ENCODE measurements at places on chromosomes 12 and 14.

- DNase-seq = no peak
These were observed 29.4 kb downstream of the ABCC9 start for GRCh38 chr12:21911832-21912231.

DNA sequence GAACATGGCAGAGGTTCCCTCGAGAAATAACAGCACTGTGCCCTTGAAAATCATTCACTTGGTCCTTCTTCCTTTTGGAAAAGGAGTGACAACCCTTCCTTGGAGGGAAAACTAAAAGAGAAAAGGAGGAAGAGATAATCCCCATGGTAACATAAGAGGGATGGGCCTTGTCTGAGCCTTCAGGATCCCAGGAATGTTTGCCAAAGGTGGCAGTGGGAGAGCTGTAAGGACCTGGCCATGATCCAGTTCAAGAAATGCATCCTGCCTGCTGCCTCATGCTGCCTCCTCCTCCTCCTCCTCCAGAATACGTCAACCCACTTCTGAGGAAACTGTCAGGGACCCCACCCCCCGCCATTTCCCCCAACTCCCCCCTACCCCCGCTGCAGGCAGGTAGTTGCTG is 118.8 kb downstream of the KCNK10 start:
- no peak for DNase-seq

GRCh38 chr14:104224131-104224505 is 85.7 kb downstream of the KIF26A start:
- DNase-seq = no peak

GRCh38 chr12:89969093-89969492 is 260.5 kb upstream of the ATP2B1 start:
- DNase-seq = no peak

DNA sequence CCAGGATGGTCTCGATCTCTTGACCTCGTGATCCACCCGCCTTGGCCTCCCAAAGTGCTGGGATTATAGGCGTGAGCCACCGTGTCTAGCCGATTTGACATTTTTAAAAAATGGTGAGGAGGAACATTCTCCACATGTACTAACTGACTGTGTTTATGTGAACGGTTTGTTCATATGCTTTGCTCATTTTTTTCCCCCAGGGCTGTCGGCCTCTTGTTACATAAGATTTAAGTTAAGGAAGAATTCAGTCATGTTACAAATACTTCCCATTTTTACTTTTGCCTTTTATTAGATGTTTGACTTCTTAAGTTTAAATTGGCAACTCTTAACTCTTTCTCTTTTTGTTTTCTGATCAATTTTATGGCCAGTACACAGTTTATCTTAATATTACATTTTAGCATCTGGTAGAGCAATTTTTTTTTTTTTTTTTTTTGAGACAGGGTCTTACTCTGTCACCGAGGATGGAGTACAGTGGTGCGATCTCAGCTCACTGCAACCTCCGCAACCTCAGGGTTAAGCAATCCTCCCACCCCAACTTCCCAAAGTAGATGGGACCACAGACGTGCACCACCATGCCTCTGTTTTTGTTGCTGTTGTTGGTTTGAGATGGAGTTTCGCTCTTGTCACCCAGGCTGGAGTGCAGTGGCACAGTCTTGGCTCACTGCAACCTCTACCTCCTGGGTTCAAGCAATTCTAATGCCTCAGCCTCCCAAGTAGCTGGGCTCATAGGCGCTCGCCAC is 9.6 kb downstream of the GNS start:
- no peak for DNase-seq

DNA sequence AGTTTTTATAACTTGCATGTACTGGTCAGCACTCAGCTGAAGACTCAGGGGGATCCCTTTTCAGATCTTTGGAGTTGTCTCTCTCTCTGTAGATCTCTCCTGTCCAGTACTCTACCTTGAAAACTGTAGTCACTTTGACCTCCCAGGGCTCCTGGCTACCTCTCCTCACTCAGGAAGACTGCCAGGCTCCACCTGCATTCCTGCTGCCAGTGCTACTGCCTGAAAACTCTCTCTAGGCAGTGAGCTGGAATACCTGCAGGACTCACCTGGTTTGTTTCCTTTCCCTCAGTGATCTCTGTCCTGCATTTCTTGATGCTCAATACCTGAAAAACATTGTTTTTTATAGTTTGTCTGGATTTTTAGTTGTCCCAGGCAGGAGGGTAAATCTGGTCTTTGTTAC is 87.4 kb downstream of the PRIMA1 start:
- DNase-seq = no peak

DNA sequence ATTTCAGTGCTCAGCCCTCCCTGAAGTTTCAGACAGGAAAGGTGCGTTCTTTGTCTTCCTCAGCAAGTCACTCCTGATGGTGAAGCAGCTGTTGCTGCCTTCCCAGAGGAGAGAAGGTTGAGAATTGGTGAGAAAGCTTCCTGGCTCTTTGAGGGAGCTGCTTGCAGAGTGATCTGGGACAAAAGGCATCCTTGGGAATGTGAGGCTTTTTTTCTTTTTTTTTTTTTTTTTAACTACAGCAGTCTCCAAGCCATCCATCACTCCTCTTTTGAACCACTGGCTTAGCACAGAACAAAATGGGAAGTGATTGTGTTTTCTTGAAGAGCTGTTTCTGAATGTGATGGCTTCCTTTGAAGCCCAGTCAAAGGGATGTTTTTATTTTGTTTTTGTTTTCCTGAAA is 120.4 kb upstream of the LRIG3 start:
- no peak for DNase-seq

DNA sequence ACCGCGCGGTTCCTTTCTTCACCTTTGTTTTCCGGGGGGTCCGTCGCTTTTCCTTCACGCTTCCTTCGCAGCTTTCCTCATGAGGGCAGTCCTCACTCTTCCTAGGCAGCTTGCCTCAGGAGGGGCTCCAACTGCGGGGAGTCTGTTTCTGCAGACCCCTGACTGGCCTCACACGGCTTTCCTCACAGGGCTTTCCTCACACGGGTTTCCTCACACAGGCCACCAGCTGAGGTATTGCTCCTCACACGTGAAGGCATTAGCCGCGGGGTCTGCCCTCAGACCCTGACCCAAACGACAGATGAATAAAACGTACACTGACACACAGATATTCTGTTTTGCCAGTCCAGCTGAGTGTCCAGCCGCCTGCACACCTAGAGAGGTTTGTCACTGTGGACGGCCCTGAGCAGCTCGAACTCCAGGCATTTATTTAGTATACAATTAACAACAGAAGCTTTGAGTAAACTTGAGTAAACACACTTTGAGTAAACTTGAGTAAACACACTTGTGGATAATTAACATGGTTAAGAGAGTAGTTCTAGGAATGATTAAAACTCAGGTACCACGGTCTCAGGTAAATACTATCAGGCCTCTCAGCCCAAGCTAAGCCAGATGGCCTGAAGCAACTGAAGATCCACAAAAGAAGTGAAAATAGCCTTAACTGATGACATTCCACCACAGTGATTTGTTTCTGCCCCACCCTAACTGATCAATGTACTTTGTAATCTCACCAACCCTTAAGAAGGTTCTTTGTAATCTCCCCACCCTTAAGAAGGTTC is 16.1 kb upstream of the LYZ start:
- DNase-seq = no peak

DNA sequence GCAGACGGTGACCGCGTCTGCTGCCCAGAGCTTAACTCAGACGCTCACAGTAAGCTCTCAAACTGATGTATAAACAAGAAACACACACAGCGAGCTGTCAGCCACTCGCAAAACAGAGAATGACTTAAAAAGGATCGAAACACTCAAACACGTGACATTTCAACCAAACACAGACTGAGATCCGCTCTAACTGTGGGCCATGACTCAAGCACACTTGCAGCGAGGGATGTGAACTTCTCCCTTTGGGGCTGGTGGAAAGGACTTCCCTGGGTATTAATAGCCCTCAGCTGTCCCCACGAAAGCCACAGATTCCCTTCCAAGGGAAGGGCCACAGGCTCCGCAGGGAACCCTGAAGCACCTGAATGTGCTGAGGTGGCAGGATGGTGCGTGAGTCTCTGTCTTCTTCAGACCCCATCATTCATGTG is 29.1 kb downstream of the CCDC88C start:
- peak; percentile 57 for DNase-seq

DNA sequence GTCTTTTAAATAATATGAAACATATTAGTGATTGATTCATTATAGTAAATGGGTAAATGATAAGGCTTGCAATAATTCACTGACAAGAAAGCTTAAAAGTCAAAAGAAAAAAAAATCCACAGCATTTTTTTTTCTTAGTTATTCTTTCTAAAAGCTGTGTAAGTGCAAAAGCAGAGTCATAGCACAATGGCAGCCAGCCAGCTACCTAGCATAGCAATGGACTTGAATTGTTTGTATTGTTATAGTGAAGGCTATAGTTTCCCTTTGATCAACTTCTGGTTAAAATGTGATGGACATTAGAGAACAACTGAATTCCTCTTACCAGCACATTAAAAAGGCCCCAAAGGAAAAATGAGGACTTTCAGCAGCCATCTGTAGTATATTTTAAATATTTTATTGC is 232.1 kb downstream of the NAV3 start:
- DNase-seq = no peak

DNA sequence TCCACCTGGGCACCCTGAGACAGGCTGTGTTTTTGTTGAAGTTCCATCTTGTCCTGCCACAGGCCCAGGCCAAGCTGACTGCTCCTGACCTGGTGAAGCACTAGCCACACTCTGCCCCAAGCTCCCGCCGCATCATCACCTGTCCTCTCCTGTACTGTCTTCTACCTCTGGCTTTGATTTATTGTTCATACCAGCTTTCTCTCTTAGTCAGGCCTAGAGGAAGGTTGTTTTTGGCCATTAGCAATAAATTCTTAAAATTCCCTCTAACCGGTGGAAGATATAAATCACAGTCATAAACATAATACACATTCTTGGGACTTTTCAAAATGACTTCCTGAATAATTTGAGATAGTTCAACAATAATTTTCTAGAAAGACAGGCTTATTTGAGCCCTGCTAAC is 169.4 kb downstream of the DAD1 start:
- DNase-seq = no peak

DNA sequence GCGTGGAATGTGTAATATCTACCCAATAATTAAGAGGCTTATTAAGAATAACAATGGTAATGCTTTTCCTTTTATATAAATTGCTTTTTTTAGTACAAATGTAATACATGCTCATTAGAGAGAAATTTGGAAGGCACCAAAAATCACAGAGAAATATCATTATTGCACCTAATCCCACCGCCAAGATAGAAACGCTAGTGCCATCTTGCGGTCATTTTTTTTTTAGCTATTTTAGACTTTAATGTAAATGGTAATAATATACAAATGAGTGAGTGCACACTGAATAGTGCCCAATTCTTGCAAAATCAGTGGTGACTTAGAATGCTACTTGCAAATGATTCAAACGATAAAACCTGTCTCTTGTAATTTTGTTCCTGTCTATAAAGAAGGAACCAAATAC is 576.8 kb upstream of the TMEM132C start:
- no peak for DNase-seq

- DNase-seq = no peak
These were observed 209.6 kb downstream of the MED13L start for GRCh38 chr12:116067892-116068291.

- peak; percentile 51 for DNase-seq
These were observed at the start of gene ZBTB42 for GRCh38 chr14:104800771-104801519. Gene ZBTB42 (plus strand): TSS chr14:104801101. CDS start chr14:104801198, 97 bp downstream.

GRCh38 chr12:96210376-96211055 is 16.3 kb downstream of the ELK3 start:
- DNase-seq = peak; percentile 56

DNA sequence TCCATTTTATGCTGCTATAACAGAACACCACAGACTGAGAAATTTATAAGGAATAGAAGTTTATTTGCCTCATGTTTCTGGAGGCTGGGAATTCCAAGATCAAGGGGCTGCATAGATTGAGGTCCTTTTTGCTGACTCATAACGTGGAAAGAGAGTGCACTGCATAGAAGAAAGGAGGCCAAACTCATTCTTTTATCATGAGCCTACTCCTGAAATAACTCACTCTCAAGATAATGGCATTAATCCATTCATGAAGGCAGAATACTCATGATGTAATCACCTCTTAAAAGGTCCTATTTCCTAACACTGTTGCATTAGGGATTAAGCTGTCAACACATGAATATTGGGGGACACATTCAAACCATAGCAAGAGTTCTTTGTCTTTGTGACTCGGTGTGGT is 60.0 kb upstream of the FBXO33 start:
- no peak for DNase-seq

DNA sequence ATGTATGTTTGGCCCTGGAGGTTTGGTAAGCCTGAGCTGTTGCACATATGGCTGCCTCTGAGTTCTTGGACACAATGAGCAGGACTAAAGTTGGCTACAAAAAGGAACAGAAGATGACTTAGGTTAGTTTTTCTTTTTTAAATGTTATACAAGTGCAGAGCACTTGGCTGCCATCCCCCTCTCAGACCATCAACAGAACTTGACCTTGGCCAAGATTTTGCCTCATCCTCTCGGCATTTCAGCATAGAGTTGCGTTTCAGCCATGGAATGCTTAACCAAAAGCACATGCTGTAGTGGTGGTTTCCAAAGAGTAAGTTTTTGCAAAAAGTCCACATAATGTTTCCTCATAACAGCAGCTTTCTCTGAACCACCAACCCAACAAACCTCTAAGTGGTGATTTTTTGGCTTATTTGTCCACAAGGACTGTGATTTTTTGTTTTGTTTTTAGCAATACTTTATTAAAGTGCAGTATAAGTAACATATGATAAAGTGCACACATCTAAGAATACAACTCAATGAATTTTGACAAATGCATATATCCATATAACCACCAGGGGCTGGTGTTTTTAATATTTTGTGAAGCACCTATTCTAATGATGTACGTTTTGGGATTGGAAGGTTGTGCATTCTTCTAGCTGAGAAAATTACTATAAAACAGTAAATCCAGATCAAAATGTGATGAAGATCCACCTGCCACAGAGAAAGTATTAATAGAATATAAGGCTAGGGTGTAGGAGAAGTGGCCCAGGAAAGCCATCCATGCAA is 12.1 kb upstream of the GALNT16 start:
- no peak for DNase-seq

- DNase-seq = no peak
These were observed 1.4 kb upstream of the PWP1 start for GRCh38 chr12:107684029-107684795.

GRCh38 chr14:75366963-75367362 is 60.9 kb upstream of the JDP2 start:
- DNase-seq = no peak

GRCh38 chr12:65560286-65560685 is 264.0 kb upstream of the HMGA2 start:
- no peak for DNase-seq

GRCh38 chr12:68686262-68686594 is 550 bp upstream of the NUP107 start:
- no peak for DNase-seq

DNA sequence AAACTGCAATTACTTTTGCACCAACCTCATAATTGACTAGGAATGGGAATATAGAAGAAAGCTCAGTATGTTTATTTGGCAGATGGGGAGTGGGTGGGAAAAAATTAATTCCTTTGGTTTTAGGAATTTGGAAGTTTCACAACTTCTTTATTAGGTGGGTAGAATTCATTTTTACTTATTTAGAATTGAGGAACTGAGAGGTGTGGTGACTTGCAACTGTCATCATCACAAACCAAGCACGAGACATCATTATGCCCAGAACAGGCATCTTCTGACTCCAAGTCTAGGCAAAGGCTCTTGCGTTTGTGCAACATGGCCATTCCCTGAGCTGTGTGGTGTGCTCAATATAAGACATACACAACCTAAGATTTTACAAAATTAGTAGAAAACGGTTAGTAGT is 380.0 kb downstream of the ATP23 start:
- no peak for DNase-seq

All from stimulated activated CD4-positive, alpha-beta T cell treated with anti-CD3 and anti-CD28 coated beads, Interleukin-1b, Interleukin-23, amount 100 ng/mL, for 48 hours (primary cell).